Posterior cingulate gyrus (tissue), 11 donors: ENCODE measurements at places on chromosomes 3 and 15.

- no peak for DNase-seq
These were observed 483.8 kb downstream of the TUSC7 start for GRCh38 chr3:117193390-117193789.

GRCh38 chr15:50227076-50227475, 38.5 kb downstream of the HDC start:
- DNase-seq: no peak

DNA sequence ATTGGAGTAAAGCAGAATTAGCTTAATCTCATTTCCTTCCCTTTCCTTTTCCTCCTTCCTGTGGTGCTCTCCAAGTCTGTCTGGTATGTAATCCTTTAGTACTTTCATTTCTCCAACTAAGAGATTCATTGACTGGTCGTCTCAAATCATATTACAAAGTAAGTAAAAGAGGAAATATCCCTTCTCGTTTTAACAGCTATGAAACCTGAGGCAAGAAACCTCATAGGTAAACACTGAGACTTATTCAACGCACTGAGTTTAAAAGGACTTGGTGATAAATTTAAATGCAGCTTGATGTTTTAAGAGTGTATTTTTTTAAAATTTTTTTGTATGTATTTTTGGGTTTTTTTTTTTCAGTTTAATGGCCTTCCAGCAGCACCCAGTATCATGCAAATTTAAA, 117.2 kb upstream of the LRRC3B start:
- no peak for DNase-seq

- DNase-seq: no peak
These were observed 212.8 kb downstream of the ADAMTS9 start for GRCh38 chr3:64475037-64475436.

DNA sequence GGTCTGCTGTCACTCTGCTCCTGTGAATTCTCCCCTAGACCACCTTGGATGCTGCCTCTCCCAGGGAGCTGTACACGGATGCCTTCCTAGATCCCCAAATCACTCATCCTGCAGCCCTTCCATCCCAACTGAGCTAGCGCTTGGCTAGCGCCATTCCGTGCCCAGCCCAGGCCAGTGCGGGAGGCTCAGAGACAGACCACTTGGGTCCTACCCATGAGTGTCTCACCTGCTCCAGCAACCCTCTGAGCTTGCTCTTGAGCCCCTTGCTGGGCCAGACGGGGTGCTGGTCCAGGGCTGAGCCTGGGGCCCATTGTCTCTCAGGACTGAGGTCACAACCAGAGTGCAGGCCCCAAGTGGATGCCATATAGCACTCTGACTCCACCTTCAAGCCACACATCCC, 17.7 kb downstream of the SH2D7 start:
- peak; percentile 66 for DNase-seq

DNA sequence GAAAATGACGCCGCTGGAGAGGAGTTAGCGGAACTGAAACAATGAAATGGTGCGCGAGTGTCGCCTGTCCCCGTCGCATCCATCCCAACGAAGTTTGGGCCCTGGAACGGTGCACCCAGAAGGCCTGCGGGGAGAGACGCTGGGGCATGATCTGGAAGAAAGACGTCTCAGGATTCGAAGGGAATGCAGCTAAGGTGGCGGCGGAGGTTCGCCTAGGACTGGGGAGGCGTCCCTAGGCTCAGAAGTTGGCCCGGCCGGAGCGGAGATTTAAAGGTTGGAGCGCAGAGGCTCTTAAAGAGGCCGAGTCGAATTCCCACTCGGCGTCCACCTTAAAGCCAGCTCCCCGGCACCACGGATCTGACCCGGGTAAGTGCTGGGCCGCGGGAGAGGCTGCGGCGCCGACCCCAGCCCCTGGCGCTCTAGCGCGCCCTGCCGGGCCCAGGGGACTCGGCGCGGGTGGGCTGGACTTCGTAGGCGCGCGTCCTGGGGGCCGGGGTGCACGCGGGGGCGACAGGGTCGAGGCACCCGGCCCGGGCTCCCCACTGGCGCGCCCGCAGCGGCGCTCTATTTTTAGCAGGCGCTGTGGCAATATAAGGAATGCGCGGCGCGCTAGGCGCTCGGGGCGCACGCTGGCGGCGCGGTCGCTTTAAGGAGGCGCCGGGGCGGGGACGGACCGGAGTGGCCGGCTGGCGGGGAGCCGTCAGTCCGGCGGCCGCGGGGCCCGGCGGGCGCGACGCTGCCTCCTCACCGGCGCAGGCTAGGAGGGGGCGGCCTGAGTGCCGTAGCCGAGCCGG, at the start of gene MRAS:
TSS of gene MRAS (plus strand) at position 620 of the 794 bp plus-strand sequence. CDS start 24,305 bp downstream, outside the sequence.
- DNase-seq: peak; percentile 64

DNA sequence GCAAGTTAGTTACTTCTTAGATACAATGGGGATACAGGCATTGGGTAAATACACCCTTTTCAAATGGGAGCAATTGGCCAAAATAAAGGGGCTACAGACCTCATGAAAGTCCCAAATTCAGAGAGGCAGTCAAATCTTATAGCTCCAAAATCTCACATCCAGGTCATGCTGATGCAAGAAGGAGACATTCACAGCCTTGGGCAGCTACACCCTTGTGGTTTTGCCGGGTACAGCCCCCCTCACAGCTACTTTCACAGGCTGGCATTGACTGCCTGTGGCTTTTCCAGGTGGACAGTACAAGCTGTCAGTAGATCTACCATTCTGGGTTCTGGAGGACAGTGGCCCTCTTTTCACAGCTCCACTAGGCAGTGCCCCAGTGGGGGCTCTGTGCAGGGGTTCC, 17.5 kb upstream of the PLSCR1 start:
- DNase-seq: no peak

DNA sequence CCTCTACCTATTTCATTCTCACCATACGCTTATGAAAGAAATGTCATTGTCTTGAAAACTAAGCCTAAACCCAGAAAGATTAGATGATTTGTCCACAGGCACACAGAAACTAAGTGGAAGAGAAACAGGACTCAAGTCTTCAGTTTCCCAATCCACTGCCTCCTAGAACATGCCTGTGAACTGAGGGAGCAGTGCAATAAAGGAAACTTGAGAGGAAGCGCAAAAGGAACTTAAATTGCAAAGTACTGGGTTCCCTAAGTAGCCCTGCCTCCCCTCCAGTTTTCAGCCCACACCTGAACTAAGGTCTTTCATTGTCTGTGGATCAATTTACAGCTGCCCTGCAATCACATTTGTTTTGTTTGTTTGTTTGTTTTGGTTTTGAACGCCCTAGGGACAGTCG, 56.7 kb upstream of the TSEN2 start:
- DNase-seq: no peak

DNA sequence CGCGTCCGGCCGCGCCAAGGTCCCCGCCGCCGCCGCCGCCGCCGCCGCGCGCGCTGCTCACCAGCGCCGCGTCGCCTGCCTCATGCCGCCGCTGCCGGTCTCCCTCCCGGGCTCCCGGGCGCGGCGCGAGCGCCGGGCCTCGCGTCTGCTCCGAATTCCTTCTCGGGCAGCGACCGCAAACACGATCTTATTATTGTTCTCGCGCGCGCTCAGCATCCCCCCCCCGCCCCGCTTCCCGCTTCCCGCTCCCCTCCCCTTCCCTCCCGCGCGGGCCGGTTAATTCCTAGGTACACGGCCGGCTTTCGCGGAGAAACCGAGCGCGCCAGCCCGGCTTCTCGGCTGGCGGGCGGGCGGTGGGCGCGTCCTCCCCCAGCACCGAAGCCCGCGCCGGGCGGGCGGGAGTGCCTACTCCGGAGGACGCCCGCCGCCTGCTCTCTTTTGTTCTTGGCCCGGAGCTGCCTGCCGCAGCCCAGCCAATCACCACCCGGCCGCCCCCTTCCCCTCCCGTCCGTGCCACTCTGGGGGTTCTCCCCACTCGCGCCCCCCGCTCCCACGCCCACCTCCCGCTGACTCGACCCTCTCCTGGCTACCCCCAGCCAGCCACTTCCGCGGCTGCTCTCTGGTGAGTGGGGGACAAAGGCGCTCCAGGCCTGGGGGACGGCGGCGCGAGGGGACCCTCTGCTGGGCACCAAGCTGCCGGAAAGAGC, at the start of gene HDGFL3:
TSS of gene HDGFL3 (minus strand) at position 164 of the 707 bp plus-strand sequence. CDS start 409 bp downstream, outside the sequence.
- peak; percentile 89 for DNase-seq

GRCh38 chr15:78195735-78196201, 38.6 kb downstream of the ACSBG1 start:
- no peak for DNase-seq

- DNase-seq: no peak
These were observed 440.6 kb downstream of the MCTP2 start for GRCh38 chr15:94671858-94672532.

- DNase-seq: no peak
These were observed at the start of gene TTC23 for GRCh38 chr15:99249270-99249841. TTC23 (minus strand) TSS chr15:99249581; CDS start chr15:99228712, 20,869 bp downstream.

GRCh38 chr3:57968501-57968900, 39.7 kb upstream of the FLNB start:
- no peak for DNase-seq

GRCh38 chr3:114380233-114380651, 86.4 kb downstream of the TIGIT start:
- DNase-seq: peak; percentile 87

GRCh38 chr3:130527426-130527825, 10.4 kb downstream of the COL6A6 start:
- no peak for DNase-seq

DNA sequence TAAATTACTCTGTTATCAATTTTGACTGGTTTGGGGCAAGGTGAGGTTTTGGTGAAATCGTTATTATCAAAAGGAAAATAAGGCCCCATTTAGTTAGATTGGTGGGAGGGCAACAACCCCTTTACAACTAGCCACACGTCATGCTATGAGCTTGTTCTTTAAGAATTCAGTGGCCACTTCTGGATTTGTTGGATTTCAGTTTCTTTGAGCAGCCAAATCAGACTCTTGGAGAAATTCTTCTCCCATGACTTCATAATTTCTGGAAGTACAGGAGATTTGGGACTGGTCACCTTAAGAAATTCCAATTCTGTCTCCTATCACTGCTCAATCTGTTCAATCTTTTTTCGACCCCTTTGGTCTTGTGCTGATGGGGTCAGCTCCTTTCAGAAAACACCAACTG, 14.8 kb upstream of the WNT5A start:
- no peak for DNase-seq

DNA sequence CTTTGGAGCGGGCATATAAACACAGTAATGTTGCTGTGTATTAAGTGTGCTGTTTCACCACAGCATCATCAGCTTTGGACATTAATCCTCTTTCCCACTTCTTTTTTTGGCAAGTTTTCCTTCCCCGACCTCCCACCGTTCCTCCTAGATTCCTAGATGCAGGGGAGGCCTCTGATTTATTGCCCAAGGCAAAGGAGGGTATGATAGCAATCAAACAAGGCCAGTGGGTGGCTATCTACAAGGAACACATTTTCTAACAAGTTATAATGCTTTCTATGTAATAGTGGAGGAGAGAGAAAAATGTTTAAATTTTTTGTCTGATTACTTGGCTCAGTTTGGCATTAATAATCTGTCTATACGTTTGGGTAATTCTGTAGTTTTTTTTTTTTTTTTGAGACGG, 38.1 kb downstream of the ATG7 start:
- no peak for DNase-seq

DNA sequence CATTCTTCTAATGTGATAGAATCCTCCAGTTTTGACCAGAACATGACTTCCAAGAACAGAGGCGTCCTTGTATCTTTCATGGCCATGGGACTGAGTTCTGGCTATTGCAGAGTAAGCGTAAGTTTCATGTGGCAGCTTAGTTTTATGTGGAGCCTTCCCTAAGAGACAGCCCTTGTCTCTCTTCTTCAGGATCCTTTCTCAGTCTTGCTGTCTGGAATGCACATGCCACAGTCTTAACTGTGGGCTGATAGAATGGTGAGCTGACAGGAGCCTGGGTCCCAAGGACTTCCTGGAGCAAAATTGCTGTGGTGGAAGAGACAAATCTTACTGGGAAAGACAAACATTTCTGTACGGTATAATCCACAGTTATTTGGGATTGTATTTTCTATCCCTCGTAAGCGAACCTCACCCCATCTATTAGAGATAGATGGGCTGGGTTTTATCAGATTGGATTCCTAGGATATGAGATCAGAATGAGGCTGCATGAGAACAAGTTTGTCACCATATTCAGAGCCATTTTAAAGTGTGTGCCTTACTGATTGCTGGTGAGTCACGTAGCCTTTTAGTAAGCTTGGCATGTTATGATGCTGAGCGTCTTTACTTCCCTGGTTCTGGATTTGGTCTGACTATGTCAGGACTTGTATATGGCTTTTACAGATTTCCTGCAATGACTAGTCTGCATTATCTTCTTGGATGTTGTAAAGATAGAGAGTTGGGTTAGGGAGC, 32.8 kb downstream of the CDIN1 start:
- no peak for DNase-seq

GRCh38 chr3:68664276-68664675, 268.1 kb downstream of the TAFA4 start:
- no peak for DNase-seq

- no peak for DNase-seq
These were observed 215.4 kb downstream of the THSD4 start for GRCh38 chr15:71330638-71331162.

GRCh38 chr3:146222204-146223046, 28.5 kb downstream of the PLSCR4 start:
- DNase-seq: no peak

DNA sequence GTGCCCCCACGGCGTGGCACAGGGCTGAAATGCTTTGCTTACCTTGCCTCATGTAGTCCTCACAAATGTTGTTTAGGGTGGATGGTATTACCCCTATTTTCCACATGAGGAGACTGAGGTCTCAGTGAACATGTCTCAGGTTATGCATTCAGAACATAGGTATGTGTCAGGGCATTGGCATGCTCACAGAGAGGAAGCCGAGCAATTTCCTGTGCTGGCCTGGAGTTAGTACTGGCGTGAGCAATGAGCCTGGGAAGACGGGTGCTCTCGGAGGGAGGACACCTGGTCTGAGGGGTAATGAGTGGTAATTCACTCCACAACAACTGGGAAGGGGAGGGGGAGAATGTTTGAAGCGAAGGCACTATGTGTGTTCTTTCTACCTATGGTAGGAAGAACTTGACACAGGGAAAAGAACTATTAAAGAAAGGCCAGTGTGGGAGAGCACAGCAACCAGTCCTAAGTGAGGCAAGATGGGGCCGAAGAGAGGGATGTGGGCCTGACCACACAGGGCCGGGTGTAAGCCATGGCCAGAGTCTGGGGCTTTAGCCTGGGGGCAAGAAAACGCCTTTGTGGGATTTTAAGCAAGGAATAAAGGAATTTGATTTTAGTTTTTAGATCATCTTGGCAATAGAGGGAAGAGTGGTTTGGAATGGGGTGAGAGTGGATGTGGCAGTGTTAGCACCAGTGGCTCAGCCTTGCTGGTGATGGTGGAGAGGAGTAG, 4.9 kb upstream of the FAM131A start:
- no peak for DNase-seq

GRCh38 chr3:52350416-52350815, 34.3 kb downstream of the DNAH1 start:
- peak; percentile 72 for DNase-seq

DNA sequence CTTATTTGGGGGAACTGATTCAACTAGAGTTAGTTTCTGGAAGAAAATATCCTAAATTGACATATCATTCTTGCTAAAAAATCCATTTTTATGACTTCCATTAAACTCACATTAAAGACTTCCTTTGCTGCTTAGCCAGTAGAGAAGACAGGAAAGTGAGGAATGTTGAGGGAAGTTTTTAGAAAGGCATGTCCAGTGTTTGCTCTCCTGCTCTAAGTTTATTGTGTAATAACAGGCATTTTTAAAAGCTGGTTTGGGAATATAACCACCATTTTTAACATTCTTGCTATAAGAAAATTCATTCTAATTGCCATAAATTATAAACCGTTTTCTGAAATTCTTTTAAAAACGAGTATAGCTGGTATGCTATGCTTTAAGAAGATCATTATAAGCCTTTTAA, 428.0 kb downstream of the RAP2B start:
- no peak for DNase-seq
